ENCODE measurements at places on chromosomes 1 and 21.

DNA sequence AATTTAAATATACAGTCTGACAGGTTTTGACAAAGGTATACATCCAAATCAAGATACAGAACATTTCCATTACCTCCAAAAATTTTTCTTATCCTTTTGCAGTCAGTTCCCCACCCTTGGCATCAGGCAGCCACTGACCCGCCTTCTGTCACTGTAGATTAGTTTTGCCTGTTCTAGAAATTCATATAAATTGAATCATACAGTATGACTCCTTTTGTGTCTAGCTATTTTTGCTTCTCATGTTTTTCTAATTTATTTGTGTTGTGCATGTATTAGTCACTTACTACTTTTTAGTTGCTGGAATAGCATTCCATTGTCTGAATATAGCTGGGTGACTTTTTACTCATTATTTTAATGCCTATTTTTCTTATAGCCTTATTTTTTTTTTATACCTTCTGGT is 3.8 kb downstream of the UTP25 start:
- no peak for DNase-seq

- no peak for DNase-seq
These were observed 18.1 kb upstream of the ENAH start for GRCh38 chr1:225670806-225671733.

- DNase-seq, result peak; percentile 7
These were observed 92.9 kb upstream of the BARHL2 start for GRCh38 chr1:90809996-90810395.

DNA sequence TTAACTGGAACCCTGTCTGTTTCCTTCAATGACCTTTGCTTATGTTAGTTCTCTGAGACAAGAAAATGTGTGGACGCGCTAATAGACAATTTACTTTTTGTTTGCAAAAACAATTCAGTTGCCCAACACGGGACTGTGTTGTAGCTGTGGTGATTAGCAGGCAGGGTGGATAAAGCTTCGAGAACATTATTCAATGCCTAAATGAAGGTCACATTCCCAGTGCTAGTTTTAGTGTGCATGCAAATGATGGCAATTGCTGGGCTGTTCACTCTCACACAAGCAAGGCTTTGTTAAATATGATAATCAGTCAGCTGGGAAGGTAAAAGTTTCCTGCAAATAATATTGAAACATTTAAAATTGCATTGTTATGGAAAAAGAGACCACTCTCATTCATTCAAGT is 188.4 kb downstream of the BACH1 start:
- no peak for DNase-seq

DNA sequence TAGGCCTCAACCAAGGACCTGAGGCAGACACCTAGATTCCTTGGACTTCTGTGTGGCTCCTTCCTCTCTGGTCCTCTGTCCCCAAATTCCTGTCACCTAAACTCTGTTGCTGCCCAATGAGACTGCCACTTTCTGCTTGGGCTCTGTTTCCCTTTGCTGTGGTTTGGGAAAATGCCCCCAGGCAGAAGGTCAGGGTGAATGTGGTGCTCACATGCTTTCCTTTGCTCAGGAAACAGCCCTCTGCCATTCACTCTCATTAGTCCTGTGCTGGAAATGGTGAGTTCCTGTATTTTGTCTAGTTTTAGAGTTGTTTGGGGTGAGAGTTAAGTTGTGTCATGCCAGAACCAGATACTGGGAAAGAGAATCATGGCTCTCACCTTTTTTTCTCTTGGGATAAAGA is 22.7 kb upstream of the SHE start:
- no peak for DNase-seq

- no peak for DNase-seq
These were observed 56.9 kb downstream of the TP53BP2 start for GRCh38 chr1:223788746-223789415.

DNA sequence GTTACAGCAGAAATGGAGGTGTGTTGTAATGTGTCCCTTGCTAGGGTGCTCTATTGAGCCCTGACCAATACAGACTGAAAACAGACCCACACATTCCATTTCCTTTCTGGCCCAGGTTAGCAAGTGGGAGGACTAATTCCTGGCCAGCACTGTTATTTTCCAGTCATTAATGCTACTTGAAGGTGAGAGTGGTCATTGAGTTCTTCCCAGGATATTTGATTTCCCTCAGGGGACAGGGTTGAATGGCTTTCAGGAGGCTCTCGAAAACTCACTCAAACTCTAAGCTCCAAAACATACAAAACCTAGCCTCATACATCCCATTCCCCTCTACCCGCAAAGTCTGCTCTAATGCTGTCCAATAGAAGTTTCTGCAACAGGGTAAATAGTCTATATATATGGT is 6.2 kb downstream of the LRRC52 start:
- no peak for DNase-seq

- DNase-seq, result no peak
These were observed 361.7 kb downstream of the PDE4B start for GRCh38 chr1:66154394-66154793.

- no peak for DNase-seq
These were observed 113.2 kb downstream of the RUNX1 start for GRCh38 chr21:34935898-34936297.

DNA sequence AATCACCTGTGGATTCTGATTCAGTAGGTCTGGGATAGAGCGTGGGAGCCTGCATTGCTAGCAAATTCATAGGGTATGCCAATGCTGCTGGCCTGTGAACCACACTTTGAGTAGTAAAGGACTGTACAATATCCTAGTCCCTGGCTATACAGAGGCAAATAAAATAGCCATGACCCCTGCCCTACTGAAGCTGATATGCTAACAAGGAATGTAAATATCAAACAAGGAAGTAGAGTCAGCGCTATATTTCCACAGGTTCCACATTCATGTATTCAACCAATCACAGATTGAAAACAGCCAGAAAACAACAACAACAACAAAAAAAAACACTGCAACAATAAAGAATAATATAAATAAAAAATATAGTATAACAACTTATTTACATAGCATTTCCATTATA is 77.8 kb downstream of the TM2D1 start:
- DNase-seq, result no peak

DNA sequence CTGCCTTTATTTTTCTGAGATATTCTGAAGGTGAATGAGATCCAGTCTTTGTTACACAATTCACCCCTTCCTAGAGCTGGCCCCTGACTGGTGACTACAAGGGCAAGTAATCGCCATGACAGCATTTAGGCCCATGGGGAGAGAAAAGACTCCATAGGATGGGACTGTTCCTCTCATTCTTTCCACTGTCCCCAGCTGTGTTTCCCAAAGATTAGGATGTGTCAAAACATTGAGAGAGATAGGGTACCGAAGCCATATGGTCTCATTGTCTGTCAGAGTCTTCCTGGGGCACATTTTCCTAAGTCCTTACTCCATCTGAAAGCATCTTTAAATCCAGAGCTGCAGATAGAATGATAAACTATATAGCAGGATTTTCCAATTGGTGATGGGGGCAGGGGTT is 423.5 kb downstream of the OMA1 start:
- no peak for DNase-seq

GRCh38 chr1:193265716-193266115 is 79.3 kb upstream of the B3GALT2 start:
- no peak for DNase-seq

- no peak for DNase-seq
These were observed 177.3 kb downstream of the CACNA1E start for GRCh38 chr1:181660621-181661020.

- no peak for DNase-seq
These were observed 98.2 kb downstream of the DMRTB1 start for GRCh38 chr1:53557369-53557768.

GRCh38 chr1:167122121-167122480 is 28.2 kb downstream of the STYXL2 start:
- no peak for DNase-seq

DNA sequence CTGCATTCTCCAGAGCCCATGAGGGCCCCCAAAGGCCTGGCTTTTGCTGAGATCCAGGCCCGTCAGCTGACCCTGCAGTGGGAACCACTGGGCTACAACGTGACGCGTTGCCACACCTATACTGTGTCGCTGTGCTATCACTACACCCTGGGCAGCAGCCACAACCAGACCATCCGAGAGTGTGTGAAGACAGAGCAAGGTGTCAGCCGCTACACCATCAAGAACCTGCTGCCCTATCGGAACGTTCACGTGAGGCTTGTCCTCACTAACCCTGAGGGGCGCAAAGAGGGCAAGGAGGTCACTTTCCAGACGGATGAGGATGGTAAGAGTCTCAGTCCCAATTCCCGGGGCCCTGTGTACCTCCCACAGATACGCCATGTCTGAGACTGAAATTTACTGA is 39.1 kb downstream of the PTPRU start:
- no peak for DNase-seq

GRCh38 chr1:39990428-39990827 is 35.5 kb downstream of the MFSD2A start:
- DNase-seq, result no peak

DNA sequence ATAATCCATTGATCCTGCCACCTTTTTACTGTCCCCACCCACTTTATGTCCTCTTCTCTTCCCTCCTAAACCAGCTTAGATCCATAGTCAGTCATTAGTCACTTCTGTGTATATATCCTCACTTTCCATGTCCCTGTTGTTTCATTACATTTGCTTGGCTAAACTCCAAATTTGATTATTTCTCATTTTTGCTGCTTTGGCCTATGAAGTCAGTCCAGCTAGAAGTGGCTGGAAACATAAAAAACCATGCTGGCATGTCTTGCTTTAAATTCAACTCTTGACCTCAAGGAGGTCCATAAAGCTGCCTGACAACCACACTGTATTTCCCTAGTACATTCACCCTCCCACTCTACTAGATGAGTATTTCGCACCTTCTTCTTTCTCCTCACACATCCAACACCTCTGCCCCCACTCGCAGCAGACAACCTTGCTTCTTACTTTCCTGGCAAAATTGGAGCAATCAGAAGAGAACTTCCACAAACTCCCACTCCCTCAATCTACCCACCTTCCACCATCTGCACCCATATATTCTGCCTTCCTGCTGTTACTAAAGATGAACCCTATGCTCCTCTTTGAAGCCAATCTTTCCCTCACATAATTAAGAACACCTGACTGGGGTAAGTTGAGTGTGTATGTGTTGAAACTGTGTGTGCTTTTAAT is 72.1 kb downstream of the ZNF648 start:
- no peak for DNase-seq

- DNase-seq, result no peak
These were observed 55.4 kb downstream of the EPRS1 start for GRCh38 chr1:219990782-219991510.

GRCh38 chr1:231507476-231508355 is 20.8 kb upstream of the TSNAX start:
- DNase-seq, result no peak
